Central memory CD4-positive, alpha-beta T cell (primary cell): ENCODE measurements at places on chromosomes 13 and 19.

DNA sequence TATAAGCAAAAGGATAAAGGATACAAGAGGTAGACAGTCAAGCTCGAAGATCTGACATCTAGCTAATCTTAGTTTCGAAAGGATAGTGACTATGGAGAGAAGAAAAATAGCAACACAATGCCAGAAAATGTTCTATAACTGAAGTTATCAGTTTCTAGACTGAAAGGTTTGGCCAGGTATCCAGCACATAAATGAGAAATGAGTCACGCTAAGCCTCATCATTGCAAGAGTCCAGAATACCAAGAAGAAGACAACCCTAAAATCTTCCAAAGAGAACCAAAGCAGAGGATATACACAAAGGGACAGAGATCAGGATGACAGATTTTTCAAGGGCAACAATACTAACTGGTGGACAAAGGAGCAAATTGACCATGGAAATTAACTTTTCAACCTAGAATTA lies 237.0 kb downstream of the POSTN start:
- DNase-seq, result no peak

- no peak for DNase-seq
Observed at GRCh38 chr19:19111967-19112580, 26.2 kb downstream of the TMEM161A start.

DNA sequence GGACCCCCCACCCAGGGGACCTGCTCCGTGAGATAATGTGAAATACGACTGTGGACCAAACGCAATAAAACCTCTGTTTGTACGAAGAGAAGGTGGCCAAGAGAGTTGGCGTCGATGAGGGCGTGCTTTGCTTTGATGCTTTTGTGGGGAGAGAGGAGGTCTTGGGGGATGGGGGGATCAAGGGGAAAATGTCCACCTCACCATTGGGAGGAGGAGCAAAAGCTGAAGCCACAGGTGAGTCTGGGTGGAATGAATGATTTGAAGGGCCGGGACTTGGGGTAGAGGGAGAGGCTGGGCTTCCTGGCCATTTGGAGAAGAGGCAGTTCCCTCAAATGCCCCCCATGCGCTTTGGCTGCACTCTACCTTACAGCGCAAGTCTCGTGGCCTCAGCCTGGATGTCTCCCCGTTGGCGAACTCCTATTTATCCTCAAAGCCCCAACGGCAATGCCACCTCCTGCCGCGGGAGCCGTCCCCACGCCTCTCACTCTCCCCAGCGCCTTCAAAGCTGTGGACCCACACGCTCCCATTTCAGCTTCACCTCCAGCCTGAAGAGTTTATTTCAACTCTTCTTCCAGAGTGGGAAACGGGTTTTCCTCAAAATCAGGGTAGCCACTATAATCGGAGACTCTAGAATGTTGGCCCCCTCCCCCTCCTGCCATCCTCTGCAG lies 795 bp upstream of the ABCA7 start:
- DNase-seq, result peak; percentile 30

- DNase-seq, result no peak
Observed at GRCh38 chr19:47120470-47121067, 7.0 kb upstream of the ZC3H4 start.

GRCh38 chr13:114021464-114022308 lies 47.8 kb upstream of the C13orf46 start:
- no peak for DNase-seq

- DNase-seq, result no peak
Observed at GRCh38 chr13:51817717-51818116, 13.8 kb upstream of the DHRS12 start.

- DNase-seq, result no peak
Observed at GRCh38 chr19:13621413-13621812, 115.1 kb upstream of the CACNA1A start.

DNA sequence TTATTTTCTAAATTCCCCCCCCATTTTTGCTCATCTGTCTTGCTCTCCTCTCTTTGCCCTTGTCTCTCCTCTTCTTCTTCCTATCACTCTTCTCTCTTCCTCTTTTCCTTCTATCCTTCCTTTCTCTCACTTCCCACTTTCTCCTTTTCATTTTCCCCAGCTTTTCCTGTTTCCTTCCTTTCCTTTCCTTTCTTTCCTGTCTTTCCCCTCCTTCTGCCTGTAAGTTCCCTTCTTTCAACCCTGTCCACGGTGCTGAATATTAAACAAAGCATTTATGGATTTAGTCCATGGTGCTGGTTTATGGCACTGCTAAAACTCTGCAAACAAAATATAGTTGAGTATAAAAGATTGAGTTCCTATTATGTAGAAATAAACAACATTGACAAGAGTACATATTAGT lies 27.6 kb downstream of the SCEL start:
- no peak for DNase-seq

DNA sequence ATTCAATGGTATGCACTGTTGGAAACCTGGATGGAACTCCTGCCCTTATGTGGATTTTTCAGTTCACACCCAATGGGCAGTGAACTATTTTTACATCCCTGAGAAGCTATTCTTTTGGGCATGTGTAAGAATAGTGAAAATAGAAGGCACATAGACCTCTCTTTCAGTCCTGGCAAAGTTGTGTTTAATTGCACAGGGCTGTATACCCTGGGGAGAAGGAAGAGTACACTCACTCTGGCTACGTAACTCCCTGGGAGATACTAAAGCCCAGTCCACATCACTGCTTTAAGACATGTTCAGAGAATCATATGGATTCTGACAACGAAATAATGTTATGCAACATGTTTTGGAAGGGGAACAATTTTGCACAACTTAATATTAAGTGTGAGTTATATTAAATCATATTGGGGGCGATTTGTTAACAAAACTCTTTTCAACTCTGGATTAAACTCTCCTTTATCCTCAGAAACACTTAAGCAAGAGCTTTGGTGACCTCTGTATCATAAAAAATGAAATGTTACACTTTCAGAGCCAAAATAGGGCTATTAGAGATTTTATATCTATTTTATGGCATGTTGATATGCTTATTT lies 166.1 kb downstream of the DCT start:
- DNase-seq, result no peak

GRCh38 chr13:110576736-110577476 lies 15.4 kb upstream of the RAB20 start:
- no peak for DNase-seq

DNA sequence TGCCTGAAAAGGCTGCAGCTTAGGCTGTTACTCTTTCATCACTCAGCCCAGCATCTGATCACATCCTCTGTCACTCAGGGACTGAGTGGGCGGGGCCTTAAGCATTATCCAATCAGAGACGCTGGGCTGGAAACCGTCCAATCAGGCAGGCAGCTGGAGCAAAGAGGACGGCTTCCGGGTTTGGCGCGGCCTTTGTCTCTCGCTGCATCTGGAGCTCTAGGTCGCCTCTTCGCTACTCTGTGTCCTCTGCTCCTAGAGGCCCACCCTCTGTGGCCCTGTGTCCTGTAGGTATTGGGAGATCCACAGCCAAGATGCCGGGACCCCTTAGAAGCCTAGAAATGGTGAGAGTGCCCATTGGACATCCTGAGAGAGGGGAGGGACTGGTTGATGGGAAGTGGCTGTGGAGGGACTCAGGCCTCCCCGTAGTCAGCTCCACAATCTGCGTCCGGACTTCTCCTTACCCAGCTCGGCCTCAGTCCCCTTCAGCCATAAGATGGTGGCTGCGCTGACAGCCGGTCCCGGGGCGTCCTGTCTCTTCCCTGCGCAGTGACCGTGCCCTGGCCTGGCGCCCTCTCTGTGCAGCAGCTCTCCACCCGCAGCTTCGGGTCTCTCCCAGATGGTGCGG lies at the start of gene ZNF486:
Gene ZNF486, plus strand, starts transcription at position 195 of the 625 bp plus-strand sequence. Its CDS starts 117 bp downstream, at position 312.
- DNase-seq, result peak; percentile 91

DNA sequence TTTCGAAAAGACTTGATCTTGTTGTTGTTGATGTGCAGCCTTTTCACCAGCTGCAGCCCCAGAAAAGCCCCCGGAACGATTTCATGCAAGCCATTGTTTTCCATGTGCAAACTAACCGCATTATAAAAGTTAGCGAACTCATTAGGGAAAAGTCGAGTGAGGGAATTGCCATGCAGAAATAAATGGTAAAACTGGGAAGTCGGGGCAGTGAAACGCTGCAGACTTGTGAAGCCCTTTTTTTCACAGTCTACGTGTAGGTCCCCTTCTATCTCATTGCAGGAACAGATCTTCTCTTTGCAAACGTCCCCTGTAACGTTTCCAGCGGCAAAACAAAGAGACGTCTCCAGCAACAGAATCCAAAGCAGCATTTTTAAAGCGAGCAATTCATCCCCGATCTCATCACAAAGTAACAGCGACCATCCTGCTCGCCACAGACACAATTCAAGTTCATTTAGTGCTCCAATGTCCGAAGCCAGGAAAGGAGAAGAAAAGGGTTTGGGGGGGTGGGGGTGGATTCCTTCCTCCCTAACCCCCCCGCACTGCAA lies 1.1 kb downstream of the SLITRK1 start:
- DNase-seq, result no peak

DNA sequence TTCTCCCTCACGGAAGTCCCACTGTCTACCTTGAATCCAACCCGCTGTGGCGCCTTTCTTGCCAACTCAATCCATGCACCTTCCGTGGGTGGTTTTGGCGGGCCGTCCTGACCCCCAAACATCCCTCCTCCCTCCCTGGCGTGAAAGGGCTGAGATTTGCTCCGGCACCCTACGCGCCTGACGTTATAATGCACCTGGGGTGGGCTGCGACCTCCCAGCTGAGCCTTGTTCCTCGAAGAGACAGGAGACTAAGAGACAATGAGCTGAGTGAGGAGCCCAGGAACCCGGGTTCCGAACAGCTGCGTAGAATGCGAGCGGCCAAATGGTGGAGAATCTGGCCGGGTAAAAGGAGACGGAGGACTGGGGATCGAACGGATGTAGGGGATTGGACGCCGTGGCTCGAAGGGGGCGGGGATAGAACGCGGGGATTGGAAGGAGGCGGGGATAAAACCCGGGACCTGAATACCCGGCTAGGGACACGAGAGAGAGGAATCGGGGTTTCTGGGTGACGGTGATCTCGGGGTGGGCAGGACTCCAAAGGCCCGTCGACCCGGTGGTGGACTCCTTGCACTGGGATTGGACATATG lies at the start of gene CPT1C:
Gene CPT1C, plus strand, starts transcription at position 461 of the 587 bp plus-strand sequence. CDS start 1,137 bp downstream, outside the sequence.
- DNase-seq, result peak; percentile 34

DNA sequence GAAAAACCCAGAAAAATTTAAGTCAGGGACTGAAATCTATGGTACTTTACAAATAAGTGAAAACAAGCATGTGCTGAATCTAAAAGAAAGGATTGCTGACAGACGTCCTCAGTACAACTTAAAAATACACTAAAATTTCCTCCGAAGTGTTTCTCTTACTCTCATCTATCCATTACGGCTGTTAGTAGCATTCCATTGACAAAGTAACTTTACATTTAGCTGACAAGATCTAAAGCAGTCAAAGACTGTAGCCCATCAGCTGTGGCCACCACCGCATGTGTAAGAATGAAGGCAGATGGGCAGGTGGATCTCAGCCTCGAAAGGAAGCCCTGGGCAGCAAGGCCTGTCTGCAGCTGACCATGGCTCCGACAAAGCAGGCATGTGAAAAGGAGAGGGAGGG lies 59.0 kb downstream of the FLT1 start:
- DNase-seq, result no peak

- DNase-seq, result no peak
Observed at GRCh38 chr19:16373079-16373478, 48.5 kb downstream of the KLF2 start.

DNA sequence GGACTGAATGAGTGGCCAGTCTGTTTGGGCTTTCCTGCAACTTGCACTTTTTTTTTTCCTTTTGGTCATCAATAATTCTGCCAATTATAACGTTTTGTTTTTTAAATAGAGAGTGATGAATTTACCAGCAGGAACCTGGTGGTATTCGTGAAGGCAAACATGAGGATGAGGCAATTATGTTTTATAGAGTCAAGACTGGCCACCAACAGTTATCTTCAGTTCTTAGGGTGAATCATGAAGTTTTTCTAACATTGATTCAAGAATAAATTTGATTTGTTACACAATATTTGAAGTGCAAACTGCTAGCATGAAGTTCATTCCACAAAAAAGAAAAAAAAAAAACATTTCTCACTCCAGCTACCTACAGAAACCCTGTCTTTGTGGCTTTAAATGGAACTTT lies 244.5 kb downstream of the SPRY2 start:
- DNase-seq, result no peak

GRCh38 chr13:77800219-77800618 lies 102.7 kb downstream of the SLAIN1 start:
- DNase-seq, result no peak

DNA sequence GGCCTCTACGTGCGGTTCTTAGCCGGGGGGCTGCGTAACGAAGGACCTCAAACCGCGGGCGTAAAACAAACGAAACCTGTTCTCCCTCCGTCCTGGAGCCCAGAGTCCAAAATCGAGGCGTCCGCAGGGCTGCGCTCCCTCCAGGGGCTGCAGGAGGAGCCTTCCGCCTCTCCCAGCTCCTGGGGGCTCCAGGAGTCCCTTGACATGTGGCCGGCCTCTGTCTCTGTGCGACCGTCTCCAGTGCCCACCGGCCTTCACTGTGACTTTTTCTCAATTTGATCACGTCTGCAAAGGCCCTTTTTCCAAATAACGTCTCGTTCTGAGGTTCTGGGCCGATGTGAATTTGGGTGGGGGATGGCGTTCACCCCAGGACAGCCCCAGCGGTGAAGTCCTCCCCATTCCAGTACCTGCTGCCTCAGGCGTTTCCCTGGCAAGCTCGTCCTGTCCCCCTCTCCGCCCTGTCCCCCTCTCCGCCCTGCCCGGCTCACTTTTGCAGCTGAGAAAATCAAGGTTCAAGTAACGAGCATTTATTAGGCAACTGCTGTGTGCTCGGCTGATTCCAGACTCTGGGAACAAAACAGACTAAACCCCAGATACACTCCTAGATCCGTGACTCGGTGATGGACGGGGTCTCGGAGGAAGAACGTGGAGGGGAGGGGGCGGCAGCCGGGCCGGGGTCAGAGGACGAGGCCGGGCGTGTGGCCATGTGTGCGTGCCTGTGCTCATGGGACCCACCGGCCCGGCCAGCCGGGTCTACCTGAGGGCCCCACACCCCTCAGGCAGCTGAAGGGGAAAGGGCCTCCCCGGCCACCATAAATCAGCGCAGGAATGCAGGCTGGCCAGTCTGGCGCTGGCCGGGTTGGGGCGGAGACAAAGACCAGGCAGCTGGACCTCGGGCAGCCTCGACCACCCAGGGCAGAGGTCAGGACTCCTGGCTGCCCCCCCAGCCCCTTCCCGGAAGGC lies 28.1 kb upstream of the WDR18 start:
- DNase-seq, result no peak

DNA sequence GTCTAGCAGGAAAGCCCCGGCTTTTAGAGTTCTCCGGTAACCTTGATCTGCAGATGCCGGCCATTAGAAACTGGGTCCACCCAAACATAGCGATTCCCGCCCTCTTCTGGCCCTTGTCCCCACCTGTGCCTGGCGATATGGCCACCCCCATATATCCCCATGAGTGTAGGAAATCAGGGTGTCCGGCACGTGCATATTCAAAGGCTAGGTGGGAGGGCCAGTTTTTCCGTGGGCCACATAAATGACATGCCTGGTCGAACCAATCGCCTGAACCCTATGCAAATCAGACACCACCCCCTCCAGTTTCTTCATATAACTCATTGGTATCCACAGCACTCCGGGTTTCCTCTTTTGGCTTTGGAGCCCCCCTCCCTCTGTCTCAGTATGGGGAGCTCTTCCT lies 37.4 kb downstream of the ERICH4 start:
- DNase-seq, result no peak

- DNase-seq, result no peak
Observed at GRCh38 chr13:36903925-36904595, 16.0 kb downstream of the SMAD9 start.
